ENCODE measurements at places on chromosomes 1 and 21. TPM values are rescaled to one million over a fixed set of nuclear protein-coding genes. Genes with fewer than 3 reads are reported as not detected.

MFSD2A gene
- 12.3 TPM for total RNA-seq

PAPPA2 gene
- total RNA-seq = 1.6 TPM

DNA sequence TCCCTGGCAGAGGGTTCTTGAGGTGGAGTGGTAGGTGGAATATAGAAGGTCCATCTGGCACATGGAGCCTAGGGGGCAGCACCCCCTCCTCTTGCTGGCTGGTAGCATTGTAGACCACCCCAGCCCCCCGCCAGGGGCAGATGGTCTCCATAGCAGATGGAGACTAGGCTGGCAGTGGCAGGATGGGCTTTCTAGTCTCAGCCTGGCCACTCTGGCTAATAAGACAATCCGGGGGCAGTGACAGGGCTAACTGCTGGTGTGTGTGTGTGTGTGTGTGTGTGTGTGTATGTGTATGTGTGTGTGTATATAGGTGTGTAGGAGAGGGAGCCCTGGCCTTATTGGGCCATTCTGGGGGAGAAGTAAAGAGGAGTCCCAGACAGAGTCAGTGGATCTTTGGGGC, 16.1 kb downstream of the UTP11 start:
- DNase-seq = no peak

- no peak for DNase-seq
Observed at GRCh38 chr1:91778964-91779363, 107.0 kb downstream of the TGFBR3 start.

DNA sequence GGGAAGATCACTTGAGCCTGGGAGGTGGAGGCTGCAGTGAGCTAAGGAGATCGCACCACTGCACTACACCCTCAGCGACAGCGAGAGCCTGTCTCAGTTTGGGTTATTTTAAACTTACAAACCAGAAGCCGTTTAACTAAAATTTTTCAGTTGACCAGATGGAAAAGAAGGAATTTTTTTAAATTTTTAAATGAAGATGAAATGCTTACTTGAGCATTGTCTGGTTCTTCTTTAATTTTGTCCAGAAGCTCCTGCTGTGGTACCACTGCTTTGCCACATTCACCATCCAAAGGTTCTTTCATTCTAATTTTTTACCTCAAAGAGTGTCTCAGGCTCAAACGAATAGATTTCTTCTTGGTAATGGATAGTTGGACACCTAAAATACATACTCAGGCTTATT, 1.4 kb downstream of the ZMYM6 start:
- DNase-seq = no peak

- DNase-seq = no peak
Observed at GRCh38 chr1:246794828-246795671, 70.8 kb downstream of the SCCPDH start.

- no peak for DNase-seq
Observed at GRCh38 chr1:169925505-169926482, 32.1 kb upstream of the SCYL3 start.

- DNase-seq = no peak
Observed at GRCh38 chr1:60969971-60970509, 112.3 kb upstream of the NFIA start.
